Lower lobe of right lung (tissue), 2 donors: ENCODE measurements at places on chromosomes 4 and X. TPM values are rescaled to one million over a fixed set of nuclear protein-coding genes. Genes with fewer than 3 reads are reported as not detected.

- DNase-seq: no peak
Measured at GRCh38 chr4:37830640-37831039, 4.2 kb downstream of the PGM2 start.

- no peak for DNase-seq
Measured at GRCh38 chrX:13875572-13875971, 58.7 kb upstream of the GPM6B start.

GRCh38 chrX:68199062-68199848 lies 234.0 kb downstream of the OPHN1 start:
- no peak for DNase-seq

DNA sequence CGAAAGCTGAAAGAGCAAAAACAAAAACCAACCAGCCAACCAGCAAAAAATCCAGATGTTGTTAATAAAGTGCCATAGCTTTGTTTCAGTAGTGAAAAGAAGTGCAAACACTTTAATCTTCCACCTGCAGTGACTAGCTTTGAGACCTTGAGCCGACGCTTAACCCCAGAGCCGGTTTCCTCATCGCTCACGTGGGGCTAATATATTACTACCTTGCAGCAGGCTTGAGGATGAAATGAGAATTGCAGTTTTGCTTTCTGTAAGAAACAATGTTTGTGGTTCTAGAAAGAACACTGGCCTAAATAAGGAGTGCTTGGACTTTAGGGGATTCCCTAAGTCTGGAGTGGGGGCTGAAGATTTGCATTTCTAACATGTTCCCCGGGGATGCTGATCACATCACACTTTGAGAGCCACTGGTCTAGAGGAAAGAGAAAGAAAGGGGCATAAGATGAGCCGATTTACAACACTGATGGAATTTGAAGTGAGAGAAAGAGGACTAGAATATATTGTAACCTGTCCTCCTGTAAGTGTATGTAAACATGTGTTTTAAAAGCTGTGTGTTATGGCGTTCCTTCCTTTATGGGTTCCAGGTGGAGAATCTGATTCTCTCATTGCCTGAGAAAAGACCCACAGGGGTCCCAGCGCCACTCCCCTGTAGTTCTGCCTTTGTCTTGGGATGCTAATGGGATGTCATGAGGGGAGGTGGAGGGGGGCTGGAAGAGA lies 1.4 kb downstream of the FGF2 start:
- no peak for DNase-seq

DNA sequence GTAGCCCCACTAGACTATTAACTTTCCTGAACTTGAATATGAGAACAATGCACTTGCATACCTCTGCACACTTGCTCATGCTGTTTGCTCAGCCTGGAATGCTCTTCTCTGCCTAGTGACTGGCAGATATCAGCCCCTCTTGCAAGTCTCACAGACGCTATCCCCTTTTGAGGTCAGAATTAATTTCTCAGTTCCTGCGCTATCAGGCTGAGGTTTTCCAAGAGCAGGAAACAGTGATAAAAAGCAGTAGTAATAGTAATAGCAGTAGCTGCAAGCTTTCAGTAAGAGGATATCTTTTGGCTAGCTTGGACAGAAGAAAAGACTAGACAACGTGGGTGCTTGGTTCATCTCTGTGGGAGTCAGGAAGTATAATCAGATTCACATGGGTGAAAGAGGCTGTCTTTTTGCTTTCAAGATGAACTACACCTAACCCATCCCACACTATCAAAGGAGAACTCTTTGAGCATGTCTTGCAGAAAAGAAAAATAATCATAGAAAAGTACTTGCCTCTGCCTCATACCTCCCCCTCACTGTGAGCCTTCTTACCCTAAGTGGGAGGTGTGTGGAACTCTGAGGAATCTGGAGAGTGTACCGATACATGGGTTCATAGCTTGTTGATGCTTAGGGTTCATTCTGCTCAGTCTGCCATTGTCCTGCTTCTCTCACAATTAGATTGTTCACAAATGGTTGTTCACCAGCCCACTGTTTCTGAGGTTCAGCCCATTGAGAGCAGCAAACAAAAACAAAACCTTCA lies 11.3 kb upstream of the DRP2 start:
- DNase-seq: no peak

GRCh38 chr4:3017504-3017903 lies 54.1 kb downstream of the GRK4 start:
- DNase-seq: no peak

DNA sequence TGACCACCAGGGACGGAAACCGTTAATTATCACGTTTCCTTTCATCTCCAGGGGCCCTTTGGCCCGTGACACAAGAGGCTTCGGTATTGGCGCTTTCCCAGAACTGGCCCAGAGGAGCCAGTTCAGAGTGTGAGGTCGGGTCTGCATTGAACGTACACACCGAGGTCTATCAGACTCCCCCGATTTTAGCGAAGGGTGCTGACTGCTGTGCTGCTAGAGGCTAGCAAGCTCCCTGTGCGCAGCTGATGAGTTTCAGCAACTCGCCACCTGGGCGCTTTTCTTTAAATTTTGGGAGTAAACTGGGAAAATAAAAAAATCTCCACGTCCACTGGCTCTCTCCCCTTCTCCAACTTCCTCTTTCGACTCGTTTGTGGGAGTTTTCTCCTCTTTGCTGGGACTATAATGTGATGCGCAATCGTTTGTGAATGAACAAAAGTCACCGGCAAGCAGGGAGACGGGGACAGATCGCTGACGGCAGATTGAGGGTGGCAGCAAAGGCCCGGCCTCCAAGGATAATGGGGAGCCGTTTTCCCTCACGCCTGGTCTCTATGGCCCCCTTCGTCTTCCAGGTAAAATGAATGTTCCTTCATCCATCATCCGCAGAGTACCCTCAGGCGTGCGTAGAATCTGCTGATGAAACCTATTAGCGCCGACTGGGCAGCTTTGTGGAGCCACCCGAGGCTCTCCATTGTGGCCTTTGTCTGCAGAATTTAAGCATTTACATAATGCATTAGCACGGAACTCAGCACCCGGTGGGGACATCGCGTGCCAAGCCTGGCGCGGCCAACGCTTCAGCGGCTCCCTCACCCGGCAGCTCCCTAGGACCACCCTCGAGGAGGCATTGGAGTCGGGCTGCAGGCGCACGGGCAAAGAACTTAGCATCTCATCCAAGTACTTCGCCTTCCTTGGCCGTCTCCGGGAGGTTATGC lies 1.6 kb upstream of the LRAT start:
- no peak for DNase-seq

Gene MAGEA1
- total RNA-seq: not detected

Gene PARM1
- total RNA-seq: 64.1 TPM
